ENCODE measurements at places on chromosomes 4 and X.
A peak's percentile ranks its signal among the peaks of the same experiment; 100 is the strongest.

DNA sequence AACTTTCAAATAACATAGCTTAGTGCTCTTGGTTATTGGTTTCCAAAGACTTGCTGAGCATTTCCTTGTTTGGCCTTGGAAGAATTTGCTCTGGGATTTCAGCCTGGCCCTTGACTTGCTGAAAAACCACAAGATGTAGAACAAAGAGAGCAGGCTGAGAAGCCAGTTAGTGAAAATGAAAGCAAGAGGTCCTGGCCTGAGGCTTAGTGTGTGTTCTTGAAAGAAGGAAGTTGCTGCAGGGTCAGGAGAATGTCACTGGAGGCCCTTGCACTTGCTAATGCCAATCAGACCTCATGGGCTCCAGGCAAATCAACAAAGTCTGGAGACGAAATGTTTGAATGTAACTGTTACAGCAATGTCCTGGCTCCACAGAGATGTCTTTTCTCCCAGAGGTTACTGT, 79.4 kb downstream of the SYNPO2 start:
- peak; percentile 73 for DNase-seq

DNA sequence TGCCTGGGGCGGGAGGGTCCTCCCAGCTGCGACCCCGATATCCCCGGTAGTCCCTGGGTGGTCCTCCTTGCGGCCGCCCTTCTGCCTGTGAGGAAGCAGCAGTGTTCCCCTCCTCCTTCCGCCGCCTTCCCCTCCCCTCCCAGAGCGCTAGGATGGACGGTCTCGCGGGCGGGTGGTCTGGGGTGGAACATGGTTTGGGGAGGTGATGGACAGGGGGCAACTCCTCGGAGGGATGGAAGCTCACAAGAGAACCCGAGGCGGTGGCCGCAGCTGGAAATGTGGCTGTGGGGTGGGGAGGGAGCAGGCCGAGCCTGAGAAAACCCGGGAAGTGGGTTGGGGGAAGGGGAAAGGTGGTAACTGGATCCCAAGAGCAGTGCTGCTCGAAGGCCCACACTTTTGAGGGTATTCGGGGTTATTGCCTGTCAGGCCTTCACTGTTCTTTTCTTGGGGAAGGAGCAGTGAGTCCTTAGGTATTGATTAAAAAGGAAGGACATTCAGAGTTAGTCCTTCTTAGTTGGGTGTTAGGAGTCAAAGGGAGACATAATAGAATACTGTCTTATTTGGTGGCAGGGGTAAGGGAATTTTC, 581 bp downstream of the UBE2K start:
- peak; percentile 42 for DNase-seq

- DNase-seq = no peak
These were observed 78.5 kb downstream of the MID1IP1 start for GRCh38 chrX:38879631-38880220.

GRCh38 chrX:56782791-56783449, 53.9 kb downstream of the NBDY start:
- no peak for DNase-seq

- DNase-seq = no peak
These were observed 285.3 kb upstream of the RASGEF1B start for GRCh38 chr4:81756973-81757372.

GRCh38 chr4:177419434-177419833, 22.8 kb downstream of the AGA start:
- no peak for DNase-seq

- no peak for DNase-seq
These were observed 46.1 kb upstream of the LNX1 start for GRCh38 chr4:53637348-53637747.

DNA sequence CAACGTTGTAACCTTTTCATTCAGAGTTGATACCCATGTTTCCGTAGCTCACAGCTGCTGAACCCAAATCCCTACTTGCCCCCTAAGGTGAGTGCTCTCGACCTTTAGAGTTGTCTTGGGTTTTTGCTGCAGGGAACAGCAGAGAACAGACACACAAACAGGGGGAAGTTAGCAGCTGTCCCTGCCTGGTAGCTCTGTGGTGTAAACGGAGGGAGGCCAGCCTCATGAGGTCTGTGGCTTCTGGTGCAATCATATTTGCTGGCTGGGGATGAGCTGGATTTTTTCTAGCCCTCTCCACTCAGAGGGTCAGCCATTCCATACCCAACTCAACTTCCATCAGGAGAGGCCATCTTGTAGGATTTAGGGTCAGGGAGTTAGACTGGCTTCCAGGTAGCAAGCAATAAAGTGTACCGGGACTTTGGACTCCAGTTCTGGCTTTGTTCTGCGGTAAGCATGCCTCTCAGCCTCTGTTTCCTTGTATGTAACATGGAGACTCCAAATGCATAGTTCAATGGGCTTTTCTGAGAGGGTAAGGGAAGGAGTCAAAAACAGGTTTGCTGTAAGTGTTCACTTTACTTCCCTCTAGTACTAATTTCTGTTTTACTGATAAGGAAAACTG, 218.9 kb downstream of the MID1IP1 start:
- no peak for DNase-seq

- DNase-seq = peak; percentile 51
These were observed 130.1 kb upstream of the TECRL start for GRCh38 chr4:64539234-64539849.

GRCh38 chr4:78298618-78299017, 241.5 kb downstream of the FRAS1 start:
- no peak for DNase-seq

DNA sequence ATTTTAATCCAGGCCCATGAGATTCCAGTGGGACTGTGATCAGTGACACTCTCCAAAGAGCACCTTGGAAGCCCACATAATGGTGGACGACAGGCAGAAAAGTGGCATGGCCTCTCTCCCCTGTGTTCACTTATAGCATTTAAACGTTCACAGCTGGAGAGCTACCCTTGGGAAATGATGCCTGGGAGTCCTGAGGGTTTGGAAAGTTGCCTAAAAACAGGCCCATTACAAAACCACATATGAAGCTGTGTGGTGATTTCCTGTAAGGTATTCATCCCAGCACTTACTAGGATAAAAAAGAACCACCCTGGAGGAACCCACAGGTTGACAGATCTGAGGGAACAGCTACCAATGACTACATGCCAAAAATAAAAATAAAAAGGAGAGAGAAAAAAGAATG, 193.2 kb downstream of the RASL11B start:
- DNase-seq = no peak

DNA sequence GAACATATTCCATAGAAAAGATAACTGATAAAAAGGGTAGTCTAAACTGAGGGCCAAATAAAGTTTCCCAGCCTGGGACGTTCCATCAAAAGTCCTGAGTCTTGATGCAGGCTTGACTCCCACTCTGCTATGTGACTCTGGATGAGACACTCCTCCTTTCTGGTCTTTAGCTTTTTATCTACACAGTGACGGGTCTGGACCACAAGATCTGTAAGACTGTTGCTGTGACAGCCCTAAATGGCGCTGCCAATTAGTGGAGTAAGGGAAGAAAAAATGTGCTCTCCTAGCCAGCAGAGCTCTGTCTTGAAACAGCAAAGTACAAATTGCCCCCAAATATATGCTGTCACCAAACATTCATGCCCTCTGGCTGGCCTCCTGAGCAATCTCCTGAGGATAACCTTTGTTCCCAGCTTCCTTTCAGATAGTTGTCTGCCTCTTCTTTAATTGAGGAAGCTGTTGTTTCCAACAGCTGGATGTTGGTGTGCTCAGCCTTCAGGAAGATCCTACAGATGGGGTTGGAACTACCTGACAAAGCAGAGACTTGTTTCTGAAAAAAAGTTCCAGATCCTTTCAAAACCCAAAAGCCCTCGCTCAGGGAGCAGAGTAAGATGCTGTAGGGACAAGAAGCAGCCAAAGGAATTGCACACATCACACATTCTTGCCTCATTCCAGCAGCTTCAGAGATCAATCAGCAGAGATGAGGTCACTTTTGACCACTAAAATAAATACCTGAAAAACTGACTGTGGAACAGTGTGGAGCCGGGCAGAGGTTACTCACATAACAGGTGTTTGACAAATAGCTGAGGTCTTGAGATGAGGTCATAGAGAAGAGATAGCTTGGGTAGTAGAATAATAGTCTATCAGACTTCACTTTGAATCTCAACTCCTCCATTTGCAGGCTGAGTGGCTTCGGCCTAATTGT, 383.4 kb upstream of the FGF13 start:
- DNase-seq = no peak

DNA sequence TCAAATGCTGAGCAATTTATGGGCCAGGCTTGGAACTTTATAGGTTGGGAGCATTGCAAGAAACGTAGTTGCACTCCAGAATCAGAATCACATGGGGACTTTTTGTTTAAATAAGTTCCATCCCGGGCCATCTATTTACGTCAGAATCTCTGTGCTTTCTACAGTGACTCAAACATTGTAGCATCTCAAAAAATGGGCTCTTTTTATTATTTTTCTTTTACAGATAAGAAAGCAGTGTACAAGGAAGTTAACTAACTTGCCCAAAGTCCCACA, 10.2 kb downstream of the CC2D2A start:
- no peak for DNase-seq

GRCh38 chr4:83850435-83850834, 314.5 kb downstream of the GPAT3 start:
- DNase-seq = no peak

- DNase-seq = peak; percentile 34
These were observed 367.2 kb downstream of the BMPR1B start for GRCh38 chr4:95124906-95125504.

- DNase-seq = no peak
These were observed 188.5 kb downstream of the PWWP3B start for GRCh38 chrX:106356580-106356979.

DNA sequence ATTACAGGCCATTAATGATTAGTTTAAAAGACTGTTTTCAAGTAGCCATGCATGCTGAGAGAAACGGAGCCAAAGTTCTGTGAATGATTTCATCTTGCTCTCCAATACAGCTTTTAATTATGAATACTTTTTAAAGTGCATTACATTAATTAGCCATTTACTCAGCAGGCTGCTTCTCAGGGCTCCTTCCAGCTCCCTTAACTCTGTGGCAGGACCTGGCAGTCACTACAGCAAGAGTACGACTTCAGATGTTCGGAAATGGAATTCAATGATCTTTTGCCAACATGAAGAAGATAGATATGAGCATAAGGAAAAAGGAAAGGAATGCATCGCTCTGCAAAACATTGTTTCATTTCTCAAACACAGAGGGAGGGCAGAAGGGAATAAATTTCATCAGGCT, 987.2 kb downstream of the PDHA2 start:
- no peak for DNase-seq

DNA sequence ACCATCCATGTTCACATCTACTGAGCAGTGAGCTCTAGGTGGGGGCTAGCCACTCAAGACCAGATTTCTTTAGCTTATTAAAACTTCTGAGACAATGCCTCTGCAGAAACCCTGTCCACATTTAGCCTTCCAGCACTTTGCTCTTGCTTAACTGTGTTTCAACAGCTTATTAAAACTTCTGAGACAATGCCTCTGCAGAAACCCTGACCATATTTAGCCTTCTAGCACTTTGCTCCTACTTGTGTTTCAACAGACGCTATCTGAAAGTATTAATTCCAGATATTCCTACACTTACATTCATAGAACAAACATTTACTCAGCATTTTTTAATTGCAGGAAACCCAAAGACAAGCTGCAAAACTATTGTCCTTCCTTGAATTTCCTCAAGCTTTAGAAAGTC, 91.9 kb downstream of the SEL1L3 start:
- no peak for DNase-seq

DNA sequence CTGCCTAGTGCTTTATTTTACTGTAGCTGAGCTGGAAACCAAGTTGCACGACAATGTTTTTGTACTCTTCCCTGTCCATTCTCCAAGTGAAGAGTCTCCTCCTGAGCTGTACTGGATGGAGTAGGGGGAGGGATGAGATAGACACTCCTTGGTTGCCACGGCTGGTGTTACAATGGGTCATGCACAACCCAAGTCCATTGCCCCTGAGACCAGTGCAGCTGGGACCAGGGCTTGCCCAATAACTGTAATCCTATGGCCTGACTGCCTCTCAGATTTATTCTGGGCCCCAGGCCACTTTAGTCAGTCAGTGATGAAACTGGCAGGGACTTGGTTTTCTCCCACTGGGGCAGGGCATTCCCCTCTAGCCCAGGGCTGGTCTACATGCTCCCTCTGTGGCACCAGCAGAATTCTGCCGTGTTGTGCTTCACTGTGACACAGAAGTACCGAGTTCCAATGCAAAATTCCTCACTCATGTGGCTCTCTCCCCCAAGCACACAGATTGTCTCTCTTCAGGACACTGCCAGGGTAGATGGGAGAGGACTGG, 203.3 kb upstream of the PCDH18 start:
- DNase-seq = no peak

GRCh38 chrX:150574559-150575418, 6.4 kb downstream of the MTM1 start:
- DNase-seq = peak; percentile 37

DNA sequence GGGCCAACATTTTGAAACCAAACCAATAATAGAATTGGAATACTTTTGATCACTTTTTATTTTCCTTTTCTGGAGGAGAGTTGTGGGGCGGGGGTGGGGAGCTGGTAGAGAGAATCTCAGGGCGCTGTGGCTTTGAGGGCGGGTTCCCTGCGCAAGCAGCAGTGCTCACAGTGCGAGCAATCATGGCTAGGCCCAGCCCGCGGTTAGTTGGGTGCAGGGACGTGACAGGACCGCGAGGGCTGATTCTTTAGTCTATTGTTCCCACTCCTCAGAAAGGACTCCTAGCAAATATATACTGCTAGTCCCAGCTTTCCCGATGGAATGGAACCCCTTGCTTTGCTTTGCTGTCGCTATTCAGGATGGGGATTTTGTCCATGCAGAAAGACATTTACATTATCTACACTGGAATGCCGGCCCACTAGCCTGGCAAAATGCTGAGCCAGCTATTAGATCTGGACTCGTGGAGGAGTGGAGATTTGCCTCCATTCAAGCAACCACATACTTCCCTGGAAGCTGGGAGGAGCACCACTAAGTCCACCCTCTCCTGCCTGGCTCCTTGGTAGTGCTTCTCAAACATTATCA, 23.9 kb upstream of the APLN start:
- DNase-seq = peak; percentile 22

GRCh38 chr4:181661090-181661489, 582.1 kb upstream of the TENM3 start:
- DNase-seq = no peak
